ENCODE measurements at places on chromosomes 3 and 15.

DNA sequence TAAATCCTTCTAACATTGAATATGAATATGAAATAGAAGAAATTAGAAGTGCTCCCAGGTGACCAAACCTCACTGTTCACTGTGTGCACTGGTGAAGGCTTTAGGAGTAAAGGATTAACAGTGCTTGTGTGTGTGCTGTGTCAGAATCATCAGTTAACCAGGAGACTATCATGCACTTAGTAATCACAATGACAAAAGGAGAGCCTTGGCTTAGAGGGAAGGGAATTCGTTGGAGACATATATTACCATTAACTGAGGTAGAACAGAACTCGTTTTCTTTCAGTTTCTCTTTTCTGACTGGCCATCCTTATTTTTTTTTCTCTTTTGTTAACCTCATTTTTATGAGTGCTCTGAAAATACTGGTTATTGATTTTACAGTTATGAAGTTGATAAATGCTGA lies 213.3 kb upstream of the GBE1 start:
- no peaks in the 10 kb centered on the region for H3K27me3 ChIP-seq
- no peaks in the 10 kb centered on the region for H3K4me1 ChIP-seq
- H3K27ac ChIP-seq = no peak overlapping the region

- H3K4me3 ChIP-seq = no peak overlapping the region
- peaks cover 7% of the 10 kb centered on the region for H3K4me1 ChIP-seq
Measured at GRCh38 chr15:77282333-77282732, 137.6 kb downstream of the PEAK1 start.

- no peak overlapping the region for H3K27ac ChIP-seq
- H3K27me3 ChIP-seq = no peaks in the 10 kb centered on the region
- no peak overlapping the region for H3K4me3 ChIP-seq
- peaks cover 67% of the 10 kb centered on the region for H3K4me1 ChIP-seq
- DNase-seq = peak; percentile 74
Measured at GRCh38 chr3:100067589-100067988, 46.7 kb downstream of the FILIP1L start.

DNA sequence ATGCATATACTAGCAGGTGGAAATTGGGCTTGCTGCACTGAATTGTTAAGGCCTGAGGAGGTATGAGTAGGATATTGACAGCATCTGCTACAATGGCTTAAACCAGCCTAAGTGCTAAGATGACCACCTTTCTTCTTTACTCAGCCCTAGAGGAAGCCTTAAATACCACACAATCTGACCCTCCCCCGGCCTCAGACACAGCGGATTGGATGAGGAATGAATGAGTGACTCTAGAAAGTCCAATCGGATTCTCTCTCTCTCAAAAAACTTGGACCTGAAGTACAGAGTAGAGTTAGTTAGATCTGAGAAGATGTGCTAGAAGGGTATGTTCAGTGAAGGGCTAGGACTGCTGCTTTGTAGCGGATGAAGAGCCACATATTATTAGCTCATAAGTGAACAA lies 39.9 kb upstream of the C3orf49 start:
- H3K4me3 ChIP-seq = no peak overlapping the region
- H3K36me3 ChIP-seq = no peaks in the 10 kb centered on the region
- no peaks in the 10 kb centered on the region for H3K4me1 ChIP-seq
- no peaks in the 10 kb centered on the region for H3K27me3 ChIP-seq
- no peak for DNase-seq

DNA sequence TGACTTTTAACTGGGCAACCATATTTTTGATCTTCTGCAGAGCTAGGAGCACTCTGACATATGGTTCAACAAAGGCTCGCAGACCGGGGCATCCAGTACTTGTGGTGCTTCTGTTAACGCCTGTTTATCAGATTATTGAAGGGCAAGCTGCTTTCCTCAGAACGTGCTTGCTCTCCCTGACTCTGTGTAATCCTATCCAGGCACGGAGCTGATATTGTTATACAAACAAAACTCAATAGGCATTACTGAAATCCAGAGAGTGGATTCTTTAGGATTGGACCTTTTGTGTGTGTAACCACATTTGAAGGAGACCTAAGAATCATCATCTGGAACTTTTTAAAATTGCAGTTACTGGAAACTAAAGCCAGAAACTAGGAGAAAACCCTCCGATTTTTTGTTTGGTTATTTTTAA lies 246.5 kb downstream of the PTPRG start:
- H3K4me3 ChIP-seq = no peak overlapping the region
- DNase-seq = peak; percentile 4
- H3K27me3 ChIP-seq = no peaks in the 10 kb centered on the region
- H3K36me3 ChIP-seq = no peaks in the 10 kb centered on the region
- H3K4me1 ChIP-seq = no peaks in the 10 kb centered on the region

- DNase-seq = no peak
- no peaks in the 10 kb centered on the region for H3K27me3 ChIP-seq
- H3K27ac ChIP-seq = no peak overlapping the region
- no peaks in the 10 kb centered on the region for H3K36me3 ChIP-seq
Measured at GRCh38 chr3:107757140-107757539, 234.4 kb downstream of the BBX start.

Measured in SJSA1 (cell line).